ENCODE measurements at places on chromosomes 1 and 21.

- DNase-seq: no peak
These were observed 57.7 kb downstream of the SCMH1 start for GRCh38 chr1:41184446-41184845.

DNA sequence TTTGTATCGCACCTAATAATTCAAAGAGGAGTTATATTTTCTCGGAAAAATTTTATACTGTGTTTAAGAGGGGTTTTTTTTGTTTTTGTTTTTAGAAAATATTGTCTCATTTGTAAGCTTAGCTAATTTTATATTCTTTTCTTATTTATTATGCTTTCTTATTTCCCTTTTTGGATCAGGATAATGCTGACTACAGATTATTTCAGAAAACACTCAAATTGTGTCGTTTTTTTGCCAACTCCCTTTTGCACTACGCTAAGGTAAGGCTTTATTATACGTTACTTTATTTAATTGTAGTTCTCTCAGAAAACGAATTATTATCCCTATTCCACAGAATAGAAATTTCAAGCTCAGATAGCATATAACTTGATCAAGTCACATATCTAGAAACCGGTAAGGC, 26.8 kb upstream of the METTL18 start:
- no peak for DNase-seq

- no peak for DNase-seq
These were observed 40.1 kb downstream of the SLC2A7 start for GRCh38 chr1:8985915-8986813.

DNA sequence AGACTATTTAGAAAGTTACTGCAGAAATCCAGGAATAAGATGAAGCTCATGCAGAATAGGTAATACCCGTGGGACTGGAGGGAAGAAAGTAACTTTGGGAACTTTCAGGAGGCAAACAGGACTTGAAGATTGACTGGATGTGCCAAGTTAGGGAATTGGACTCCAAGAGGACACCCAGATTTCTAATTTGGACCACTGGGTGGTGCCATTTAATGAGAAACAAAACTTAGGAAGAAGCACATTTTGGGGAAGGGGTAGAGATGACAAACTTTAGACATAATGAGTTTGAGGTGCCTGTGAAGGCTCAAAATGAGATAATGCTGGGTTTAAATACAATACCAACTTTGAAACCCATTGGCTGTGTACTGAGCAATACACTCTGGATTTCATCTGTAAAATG, 3.3 kb upstream of the B4GALT3 start:
- DNase-seq: no peak

DNA sequence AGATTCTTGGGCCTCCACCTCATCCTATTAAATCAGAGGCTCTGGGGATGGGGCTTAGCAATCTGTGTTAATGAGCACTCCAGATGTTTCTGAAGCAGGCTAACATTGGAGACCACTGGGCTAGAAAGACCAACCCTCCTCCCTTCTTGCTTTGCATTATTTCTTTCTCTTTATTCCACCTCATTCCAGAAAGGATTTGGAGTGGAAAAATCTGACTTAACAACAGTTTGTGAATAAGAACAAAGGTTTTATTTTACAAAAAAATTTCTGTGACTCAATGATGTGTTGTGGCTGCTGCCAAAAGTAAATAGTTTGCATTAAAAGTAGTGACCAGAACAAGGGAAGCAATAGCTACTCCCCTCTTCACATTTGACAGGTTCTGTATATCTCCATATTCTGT, 79.4 kb downstream of the TGFB2 start:
- no peak for DNase-seq

- DNase-seq: no peak
These were observed at the start of gene PODN for GRCh38 chr1:53061859-53062707. Gene PODN, plus strand, starts transcription at chr1:53062213. Its CDS starts 7,643 bp downstream, at chr1:53069856.
